ENCODE measurements at places on chromosomes 7 and 10. TPM values are rescaled to one million over a fixed set of nuclear protein-coding genes. Genes with fewer than 3 reads are reported as not detected.

- no peak for DNase-seq
- H3K27ac ChIP-seq, result no peak overlapping the region
- H3K4me1 ChIP-seq, result no peaks in the 10 kb centered on the region
- no peaks in the 10 kb centered on the region for H3K27me3 ChIP-seq
- no peak overlapping the region for H3K4me3 ChIP-seq
- no peaks in the 10 kb centered on the region for H3K36me3 ChIP-seq
These were observed 349.8 kb downstream of the PTPRN2 start for GRCh38 chr7:158237672-158238335.

GRCh38 chr10:47290338-47290737 is 9.7 kb upstream of the GDF10 start:
- no peaks in the 10 kb centered on the region for H3K27me3 ChIP-seq
- no peaks in the 10 kb centered on the region for H3K36me3 ChIP-seq
- no peak for DNase-seq
- H3K4me1 ChIP-seq, result peaks cover 7% of the 10 kb centered on the region
- no peak overlapping the region for H3K4me3 ChIP-seq

Gene ZNF25
- 3.6 TPM for polyA plus RNA-seq

Gene MACC1
- polyA plus RNA-seq, result 1.5 TPM

All from pancreas (tissue), 10 donors.